ENCODE measurements at places on chromosomes 13 and 19.

DNA sequence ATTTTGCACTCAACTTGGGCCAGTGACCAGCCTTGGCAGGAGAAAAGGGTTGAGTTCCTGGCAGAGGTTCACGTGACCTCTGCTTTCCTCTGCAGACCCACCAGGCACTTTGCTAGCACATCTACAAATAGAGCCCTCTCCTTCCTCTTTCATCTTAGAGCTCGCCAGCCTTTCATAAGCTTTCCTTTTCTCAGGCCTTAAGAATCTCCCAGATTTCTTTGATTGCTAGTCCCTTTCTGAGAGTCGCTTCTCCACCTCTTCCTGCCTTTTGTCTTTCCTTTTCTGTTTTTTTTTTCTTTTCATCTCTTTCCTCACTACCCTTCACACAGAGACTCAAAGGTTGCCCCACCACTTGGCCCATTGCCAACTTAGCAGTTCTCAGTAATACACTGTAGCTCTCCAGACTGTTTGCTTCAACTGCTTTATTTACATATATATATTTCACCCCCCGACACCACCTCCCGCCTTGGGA is 375.7 kb upstream of the SPRY2 start:
- peak; percentile 64 for DNase-seq

- peak; percentile 20 for DNase-seq
Observed at GRCh38 chr19:5397804-5398692, 57.2 kb upstream of the ZNRF4 start.

DNA sequence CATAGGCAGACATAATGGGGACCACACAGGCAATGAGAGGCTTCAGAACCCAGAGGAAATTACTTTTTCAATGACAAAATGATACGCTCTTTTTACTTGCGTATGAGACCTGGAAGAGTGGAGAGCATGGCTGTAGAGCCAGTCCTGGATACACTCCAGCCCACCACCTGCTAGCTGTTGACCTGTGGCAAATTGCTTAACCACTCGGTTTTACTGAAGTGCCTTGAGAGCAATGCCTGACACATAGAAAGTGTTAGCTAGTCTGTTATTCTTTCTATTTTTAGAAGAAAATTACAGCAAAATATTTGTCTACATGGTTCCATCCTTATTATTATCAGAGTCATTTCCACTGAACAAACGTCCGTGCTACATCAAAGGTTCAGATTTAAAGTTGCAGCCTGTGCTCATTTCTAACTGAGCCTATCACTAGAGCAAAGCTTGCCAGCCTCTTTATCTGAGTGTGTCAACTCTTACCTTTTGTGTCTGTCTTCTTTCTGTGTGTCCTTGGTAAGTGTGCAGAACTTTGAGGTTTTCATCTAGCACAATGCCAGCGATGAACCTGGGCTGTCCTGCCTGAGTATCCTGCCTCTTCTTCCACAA is 9.6 kb upstream of the GPR183 start:
- DNase-seq, result peak; percentile 44

DNA sequence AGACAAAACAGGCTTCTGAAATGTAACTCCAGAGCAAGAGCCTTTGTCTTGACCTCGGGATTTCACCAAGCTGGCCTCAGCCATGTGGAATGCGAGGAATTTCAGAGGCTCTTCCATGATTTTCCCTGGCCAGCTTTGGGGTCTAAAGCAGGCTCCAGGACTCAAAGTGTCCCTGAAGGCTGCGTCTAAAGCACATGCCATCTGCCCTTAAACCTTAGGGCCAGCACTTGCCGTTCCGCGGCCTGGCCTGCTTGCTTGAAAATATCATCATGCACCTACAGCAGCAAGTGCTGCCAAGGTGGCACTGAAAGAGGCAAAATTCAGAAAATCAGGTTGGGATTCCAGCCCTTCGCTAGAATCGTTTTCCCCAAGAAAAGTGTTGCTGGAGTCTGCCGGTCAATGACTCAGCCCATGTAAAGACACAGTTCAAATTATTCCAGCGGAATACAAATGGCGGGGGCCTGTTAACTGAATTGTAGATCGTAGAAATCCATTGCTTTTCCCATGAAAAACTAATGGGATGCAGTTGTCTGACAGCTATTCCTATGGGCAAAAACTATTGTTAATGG is 105.7 kb upstream of the RAP2A start:
- peak; percentile 59 for DNase-seq

GRCh38 chr13:99162567-99163361 is 37.9 kb upstream of the UBAC2 start:
- no peak for DNase-seq
